Activated T-helper 17 cell treated with anti-CD3 and anti-CD28 coated beads, Interleukin-2, amount 50 U/mL, for 72 hours (primary cell): ENCODE measurements at places on chromosomes 5 and 9. TPM values are rescaled to one million over a fixed set of nuclear protein-coding genes. Genes with fewer than 3 reads are reported as not detected.

Gene S1PR3
- not detected for total RNA-seq

Gene LTC4S
- 1.3 TPM for total RNA-seq

Gene CENPH
- total RNA-seq = 36.0 TPM

Gene LHX2
- total RNA-seq = not detected

Gene MARCOL
- not detected for total RNA-seq

Gene IL3
- 0.32 TPM for total RNA-seq

Gene NRARP
- 0.66 TPM for total RNA-seq

Gene MIGA2
- 23.8 TPM for total RNA-seq

Gene KIF20A
- 66.2 TPM for total RNA-seq

DNA sequence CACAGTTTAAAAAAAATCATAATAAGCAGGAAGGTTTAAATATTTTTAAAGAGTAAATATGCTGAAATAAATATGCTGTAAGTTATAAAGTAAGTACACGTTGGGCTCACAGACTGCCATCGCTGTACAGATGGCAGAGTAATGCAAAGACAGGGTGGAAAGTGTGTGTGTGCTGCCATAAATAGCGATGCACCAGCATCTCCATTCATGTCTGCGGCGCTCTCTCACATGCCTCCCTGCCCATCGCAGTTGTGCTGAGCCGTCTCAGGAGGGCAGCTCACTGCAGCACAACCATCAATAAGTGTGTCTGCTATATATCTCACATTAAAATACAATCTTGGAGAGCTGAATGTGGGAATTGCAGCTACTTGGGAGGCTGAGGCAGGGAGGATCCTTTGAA lies 14.3 kb downstream of the MOCS2 start:
- ATAC-seq = no peak

DNA sequence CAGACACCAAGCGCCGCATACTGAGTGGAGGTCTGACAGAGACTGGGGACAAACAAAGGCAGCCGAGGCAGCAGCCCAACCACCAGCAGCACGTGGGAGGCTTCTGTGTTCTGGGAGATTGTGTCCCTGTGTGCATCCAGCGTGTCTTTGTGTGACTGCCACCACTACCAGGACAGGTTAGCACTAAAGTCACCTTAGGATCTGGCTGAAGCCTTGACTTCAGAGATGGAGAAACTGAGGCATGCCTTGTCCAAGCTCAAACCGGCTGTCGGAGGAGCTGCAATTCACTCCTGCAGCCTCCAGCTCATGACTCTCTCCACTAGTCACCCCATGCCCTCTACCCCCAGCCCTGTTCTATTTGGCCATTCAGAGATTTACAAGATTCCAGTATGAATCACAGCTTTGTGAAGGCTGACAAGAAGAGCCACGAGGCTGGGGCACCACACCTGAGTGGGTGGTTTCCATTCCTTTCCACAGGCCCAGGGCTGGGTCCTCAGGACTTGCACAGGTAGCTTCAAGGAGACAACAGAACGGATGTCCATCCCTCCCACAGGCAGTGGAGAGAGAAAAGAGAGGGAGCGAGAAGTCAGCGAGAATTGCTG lies 69.3 kb downstream of the SHB start:
- no peak for ATAC-seq

DNA sequence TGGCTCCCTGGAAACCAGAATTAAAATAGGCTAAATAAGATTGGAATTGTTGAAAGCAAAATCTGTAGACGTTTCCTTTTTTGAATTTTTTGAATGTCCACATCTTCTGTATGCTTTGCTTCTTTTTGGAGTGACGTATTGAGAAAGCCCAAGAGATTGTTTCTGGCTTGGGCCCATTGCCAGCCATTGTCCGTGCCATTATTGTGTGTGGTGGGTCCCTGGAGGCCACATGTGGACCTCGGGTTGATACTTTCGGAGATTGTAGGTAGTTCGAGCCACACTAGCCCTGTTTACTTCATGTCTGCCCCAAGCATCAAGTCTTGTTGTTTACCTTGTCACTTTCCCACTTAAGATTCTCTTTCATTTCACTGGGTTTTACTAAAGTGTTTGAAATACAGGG lies 106.0 kb downstream of the PALM2AKAP2 start:
- no peak for ATAC-seq

DNA sequence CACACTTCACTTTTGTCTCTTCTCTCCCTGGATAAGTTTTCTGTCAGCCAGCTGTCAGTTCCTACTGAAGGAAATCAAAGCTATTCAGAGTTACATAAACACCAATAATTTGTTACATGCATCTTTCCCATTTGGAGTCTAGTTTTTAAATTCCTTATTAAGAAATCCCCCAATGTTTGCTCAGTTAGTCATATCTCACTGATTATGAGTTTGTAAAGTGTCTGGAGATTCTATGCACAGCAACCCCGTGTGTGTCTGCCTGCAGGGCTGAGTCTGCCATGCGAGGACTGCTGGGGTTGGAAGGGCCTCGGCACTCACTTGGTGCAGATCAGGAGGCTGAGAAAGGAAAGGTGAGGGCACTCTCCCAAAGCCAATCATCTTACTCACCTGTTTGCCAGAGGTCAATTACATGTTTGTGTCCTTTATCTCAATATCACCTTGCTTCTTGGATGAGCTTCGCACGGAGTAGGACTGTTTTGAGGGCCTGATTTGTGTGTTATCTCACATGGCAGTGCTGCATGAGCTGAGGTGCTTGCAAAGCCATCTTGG lies 3.3 kb downstream of the ANKRD34B start:
- ATAC-seq = no peak

- ATAC-seq = peak; percentile 38
Measured at GRCh38 chr5:149355688-149356087, 2.2 kb upstream of the PCYOX1L start.

DNA sequence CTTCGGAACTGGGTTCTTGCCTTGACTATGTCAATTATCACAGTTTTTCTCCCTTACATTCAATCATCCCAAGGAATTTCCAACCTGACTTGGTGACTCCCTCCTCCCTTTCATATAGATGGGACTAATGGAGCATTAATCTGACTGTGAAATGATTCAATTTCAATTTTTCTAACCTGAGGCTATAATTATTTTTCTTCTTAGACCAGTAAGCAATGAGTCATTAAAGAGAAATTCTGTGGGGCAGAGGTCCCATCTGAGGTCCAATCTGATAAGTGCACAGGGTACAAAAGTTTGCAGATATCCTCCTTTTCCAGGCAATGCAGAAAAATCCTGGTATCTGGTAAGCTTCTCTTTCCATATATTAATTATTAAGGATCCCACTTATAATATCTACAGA lies 18.9 kb downstream of the PDE4D start:
- no peak for ATAC-seq

DNA sequence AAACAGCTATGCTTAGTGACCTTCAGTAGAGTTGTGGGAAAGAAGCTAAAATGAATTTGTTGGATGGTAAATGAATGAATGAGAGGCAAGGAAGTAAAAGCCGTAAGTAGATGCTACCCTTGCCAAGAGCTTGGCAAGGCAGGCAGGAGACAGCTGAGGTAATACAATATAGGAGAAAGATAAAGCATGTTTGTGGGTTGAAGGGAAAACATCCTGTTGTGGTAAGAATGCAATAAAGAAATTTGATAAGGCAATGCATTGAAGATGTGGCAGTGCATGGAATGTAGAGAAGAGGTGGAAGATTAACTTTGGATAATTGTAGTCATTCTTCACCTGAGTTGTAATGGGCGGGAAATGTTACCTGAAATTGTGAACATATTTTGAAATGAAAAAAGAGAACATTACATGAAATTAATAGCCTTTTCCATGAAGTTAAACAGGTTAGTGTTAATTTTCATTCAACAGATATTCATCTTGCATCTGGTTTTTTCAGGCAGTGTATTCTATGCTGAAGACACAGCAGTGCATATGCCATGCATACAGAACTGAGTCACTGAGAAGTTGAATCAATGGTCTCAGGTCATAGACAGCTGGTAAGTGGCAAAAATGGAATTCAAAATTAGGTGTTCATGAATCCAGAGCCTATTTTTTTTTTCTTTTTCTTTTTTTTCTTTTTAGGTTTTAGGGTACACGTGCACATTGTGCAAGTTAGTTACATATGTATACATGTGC lies 43.4 kb upstream of the SPINK5 start:
- no peak for ATAC-seq

DNA sequence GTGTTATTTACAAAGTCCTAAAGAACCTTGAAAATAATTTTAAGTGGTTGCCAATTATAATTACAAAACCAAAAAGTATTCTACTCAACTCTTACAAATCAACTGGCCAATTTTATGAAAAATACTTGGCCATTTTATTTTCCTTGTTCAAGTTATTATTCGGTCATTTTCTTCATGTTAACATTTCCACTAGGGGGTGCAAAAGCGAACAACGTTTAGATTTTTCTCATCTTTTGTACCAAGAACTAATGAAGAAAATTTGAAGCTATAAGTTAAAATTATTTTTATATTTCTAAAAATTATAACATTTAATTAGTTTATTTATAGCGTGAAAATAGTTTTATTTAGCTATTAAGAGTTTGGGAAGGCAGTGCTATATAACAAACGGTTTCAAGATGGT lies 1453.3 kb downstream of the MAT2B start:
- ATAC-seq = no peak

- no peak for ATAC-seq
Measured at GRCh38 chr5:60583616-60584015, 116.3 kb downstream of the DEPDC1B start.

DNA sequence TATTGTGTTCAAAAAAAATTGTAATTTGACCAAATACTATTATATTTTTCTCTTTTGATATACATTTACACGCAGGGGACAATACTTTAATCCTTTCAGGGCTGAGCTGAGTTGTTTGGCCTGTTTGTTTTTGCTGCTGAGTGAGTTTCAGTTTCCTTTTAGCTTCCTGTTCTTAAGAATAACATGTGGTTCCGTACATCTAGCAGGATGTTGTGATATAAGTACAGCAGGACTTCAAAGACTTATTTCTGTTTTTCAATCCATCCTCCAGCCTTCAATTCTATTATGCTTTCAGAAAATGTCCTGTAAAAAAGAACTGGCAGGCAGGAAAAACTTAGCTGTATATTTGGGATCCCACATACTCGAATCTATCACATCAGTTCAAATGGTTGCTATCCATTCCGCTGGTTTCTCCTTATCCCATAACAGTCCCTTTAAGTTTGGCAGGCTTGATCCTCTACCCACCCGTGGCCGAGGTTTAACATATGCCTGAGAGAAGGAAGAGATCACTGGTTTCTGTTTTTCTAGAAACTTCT lies 1037.3 kb upstream of the ACO1 start:
- peak; percentile 97 for ATAC-seq

- ATAC-seq = no peak
Measured at GRCh38 chr9:93828331-93829097, 126.6 kb downstream of the BARX1 start.

DNA sequence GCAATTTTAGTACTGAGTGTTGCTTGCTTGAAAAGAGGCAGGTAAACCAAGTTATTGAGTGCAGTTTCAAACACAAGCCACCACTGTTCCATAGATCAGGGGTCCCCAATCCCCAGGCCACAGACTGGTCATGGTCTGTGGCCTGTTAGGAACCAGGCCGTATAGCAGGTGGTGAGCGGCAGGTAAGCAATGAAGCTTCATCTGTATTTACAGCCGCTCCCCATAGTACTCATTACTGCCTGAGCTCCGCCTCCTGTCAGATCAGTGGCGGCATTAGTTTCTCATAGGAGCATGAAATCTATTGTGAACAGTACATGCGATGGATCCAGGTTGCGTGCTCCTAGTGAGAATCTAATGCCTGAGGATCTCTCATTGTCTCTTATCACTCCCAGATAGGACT lies 41.5 kb upstream of the ABL1 start:
- ATAC-seq = no peak

GRCh38 chr9:121122246-121123032 lies 47.7 kb downstream of the CNTRL start:
- peak; percentile 24 for ATAC-seq
